ENCODE measurements at places on chromosomes 5 and 9. TPM values are rescaled to one million over a fixed set of nuclear protein-coding genes. Genes with fewer than 3 reads are reported as not detected.

DNA sequence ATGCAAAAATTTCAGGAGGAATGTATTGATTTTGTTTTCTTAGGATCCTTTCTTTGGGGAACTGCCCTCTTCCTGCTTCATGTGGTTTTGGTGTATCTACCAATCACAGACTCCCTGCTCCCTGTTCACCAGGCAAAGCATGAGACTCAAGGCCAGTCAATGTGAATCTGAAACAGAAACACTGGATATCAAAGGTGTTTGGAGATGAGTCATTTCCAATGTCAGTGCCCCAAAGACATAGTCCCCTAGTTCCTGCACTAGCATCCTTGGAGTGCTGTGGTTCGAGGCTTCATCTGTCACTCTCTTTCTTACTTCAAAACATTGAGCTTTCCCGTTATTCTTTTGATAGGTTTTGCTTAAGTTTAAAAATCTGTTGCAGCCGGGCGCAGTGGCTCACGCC is 8.1 kb downstream of the PPP3R2 start:
- H3K27me3 ChIP-seq, result no peaks in the 10 kb centered on the region
- H3K27ac ChIP-seq, result no peak overlapping the region
- H3K4me3 ChIP-seq, result no peak overlapping the region
- no peak for DNase-seq
- H3K4me1 ChIP-seq, result no peaks in the 10 kb centered on the region
- no peaks in the 10 kb centered on the region for H3K36me3 ChIP-seq

GRCh38 chr9:95887926-95888497 is 12.5 kb downstream of the ERCC6L2 start:
- no peak for DNase-seq
- H3K27ac ChIP-seq, result no peak overlapping the region

The SLC6A18 gene
- not detected for total RNA-seq

The TRAF2 gene
- total RNA-seq, result 11.6 TPM

The SAXO1 gene
- 0.47 TPM for total RNA-seq

The LMAN2 gene
- total RNA-seq, result 103 TPM

The ATP6V1G1 gene
- 197 TPM for total RNA-seq

All from ovary (tissue), 10 donors.